BE2C (cell line): ENCODE measurements at places on chromosomes 6 and 20.

- no peak for DNase-seq
Observed at GRCh38 chr6:1659816-1660215, 50.1 kb downstream of the FOXC1 start.

DNA sequence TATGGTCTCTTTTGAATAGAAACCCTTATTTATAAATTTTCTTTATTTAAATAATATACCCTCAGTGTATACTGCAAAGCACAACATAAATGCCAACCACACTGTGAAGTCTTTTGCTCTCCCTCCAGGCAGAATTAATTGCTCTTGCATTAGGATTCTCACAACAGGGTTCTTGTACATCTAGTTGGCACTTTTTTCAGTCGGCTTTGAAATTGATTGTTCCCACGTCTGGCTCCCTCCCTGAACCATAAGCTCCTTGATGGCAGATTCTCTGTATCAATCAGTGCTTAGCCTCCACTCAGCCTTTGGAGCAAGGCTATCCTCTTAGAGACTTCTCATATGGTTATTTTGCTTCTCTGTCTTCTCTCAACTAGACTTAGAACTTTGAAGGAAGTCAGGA, 288.0 kb upstream of the POU3F2 start:
- DNase-seq, result no peak

GRCh38 chr6:74409447-74409846, 713.4 kb downstream of the CD109 start:
- no peak for DNase-seq

DNA sequence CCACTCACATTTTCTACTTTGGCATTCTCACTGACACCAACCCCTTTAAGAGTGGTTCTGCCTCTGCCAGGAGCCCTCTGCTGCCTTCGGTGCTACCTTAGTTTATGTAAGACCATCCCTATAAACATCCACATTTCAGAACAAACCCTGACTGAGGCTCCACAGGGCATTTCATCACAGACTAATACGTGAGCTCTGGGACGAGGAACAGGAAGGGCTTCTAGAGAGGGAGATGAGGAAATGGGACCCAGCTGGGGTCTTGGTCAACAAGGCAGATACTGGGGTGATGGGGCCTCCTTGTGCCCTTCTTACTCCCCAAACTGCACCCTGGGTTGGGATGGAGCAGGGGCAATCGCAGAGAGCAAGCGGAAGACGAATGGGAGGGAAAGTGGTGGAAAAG, 86.5 kb upstream of the FYN start:
- no peak for DNase-seq

DNA sequence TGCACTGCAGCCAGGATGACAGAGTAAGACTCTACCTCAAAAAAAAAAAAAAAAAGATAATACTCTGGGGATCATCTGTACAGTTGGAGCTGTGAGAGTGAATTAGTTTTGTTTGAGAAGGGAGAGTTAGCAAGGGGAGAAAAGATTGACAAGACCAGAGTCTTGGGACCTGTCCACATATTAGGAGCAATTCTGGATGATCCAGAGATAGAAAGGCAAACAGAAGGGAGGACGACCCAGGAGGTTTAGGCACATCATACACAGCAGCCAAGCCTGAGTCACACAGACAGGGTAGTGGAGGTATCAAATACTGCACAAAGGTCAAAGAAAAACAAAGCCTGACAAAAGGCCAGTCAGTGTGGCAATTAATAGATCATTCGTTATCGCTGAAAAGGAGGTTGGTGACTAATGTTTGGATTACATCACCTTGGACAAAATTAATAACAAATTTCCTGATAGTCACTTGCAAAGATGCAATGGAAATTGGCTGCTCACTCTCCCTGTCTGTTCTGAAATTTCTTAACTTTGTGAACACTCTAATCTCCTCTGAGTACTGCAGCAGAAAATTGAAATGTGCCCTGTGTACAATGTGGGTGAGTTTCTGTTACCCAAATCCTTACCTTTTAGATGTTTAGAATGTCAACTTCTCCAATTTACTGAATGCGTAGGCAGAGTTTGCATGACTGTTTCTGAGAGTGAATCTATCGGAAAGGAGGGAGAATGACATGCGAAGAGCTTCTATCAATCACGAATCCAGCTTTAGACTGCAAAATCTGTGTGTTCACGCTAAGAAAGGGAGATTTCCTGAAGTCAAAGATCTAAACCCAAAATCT, 105.4 kb downstream of the TSHZ2 start:
- DNase-seq, result no peak

- DNase-seq, result no peak
Observed at GRCh38 chr6:30260036-30260504, 46.9 kb upstream of the TRIM26 start.

DNA sequence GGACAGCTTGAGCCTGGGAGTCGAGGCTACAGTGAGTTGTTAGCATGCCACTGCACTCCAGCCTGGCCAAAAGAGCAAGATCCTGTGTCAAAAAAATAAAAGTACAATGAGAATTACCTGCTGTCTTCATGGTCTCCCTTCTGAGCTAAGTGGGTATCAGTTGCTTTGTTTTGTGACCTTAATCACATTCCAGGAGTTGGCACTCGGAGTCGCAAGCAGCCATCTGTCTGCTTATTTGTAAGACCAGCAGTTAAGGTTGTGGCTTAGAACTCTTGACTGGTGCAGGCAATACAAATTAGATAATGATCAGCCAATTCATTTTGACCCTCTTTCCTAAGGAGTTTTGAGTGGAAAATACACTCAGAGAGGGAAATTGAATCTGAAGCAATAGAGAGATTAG, 114.0 kb downstream of the MYO6 start:
- DNase-seq, result no peak

GRCh38 chr6:90294989-90295853, 1.4 kb downstream of the BACH2 start:
- peak; percentile 13 for DNase-seq

DNA sequence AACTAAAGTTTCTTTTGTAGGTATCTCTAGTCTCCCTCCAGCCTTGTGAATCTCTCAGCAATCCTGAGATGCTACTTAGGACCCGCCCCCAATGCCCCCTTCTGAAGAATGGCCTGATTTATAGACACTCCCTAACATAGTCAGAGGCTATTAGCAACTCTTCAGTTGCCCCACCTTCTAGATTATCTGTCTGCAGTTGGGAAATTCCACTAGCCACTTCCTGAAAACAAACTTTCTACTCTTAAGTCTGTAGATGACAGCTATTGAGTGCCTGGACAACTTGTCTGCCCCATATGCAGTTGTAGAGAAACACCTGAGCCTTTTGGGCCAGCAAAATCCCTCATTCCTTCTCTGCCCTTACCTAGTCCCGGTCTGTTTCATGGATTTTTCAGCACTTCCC, 188.2 kb upstream of the PREP start:
- no peak for DNase-seq

DNA sequence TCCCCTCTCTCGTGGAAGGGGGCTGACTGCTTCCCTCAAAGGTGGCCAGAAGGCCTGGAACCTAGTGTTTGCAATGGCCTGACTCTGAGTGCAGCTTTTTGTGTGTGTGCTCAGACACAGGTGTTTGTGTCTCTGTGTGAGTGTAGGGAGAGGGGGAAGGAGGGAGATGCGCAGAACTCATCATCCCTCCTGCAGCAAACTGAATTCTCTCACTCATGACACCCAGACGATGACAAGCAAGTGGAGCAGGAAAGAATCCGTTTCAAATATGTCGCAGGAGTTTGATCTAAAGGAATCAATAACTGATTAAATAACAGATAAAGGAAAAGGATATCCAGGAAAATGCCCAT, 101.4 kb downstream of the TNFAIP3 start:
- DNase-seq, result no peak

GRCh38 chr6:149095842-149096241, 221.7 kb upstream of the TAB2 start:
- DNase-seq, result no peak

DNA sequence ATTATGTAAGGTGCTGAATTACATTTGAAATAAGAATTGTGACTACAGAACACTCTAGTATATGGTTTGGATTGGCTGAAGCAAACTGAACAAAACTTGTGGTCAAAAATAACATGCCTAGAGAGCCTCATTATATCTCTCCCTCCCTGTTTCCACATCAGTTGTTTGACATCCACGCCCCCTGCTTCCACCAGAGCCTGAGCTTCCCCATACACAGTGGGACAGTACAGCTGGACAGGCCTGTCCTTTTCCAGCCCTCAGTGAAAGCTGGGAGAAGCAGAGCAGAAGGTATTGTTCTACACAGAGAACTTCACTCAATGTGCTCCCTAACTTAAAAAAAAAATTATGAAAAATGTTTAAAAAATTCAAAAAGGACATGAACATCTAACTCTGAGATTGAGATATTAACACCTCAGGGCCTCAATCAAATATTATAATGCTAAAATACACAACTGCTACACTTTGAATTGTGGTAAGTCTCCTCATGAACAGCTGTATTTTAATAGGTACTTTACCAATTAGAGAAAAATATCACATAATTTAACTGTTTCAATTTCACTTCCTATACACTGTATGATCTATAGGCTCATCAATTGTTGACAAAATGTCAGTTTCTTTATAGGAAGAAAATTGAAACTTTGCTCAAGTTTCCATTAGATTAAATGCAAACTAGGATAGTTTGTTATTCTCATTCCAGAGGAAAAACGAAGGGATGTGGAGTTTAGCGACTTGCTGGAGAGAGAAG, 44.9 kb upstream of the SCML4 start:
- no peak for DNase-seq

DNA sequence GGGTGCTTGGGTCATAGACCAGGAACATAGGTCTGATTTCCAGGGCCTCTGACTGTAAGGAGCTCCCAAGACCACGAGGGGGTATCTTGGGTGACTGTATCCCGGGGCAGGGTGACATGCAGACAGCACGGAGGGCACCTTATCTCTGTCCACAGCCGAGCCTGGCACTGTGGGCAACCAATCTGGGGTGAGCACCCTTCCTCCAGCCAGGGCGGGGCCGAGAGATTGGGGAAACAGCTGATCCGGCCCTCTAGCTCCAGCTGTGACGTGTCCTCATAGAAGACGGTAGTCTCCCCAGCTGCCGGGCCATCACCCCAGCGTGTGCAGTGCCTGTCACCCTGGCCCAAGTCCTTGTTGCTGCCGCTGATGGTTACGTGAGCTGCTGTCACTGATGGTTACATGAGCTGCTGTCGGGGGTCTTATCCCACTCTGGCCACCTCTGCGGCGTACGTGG, 139.6 kb upstream of the RNF24 start:
- peak; percentile 25 for DNase-seq

DNA sequence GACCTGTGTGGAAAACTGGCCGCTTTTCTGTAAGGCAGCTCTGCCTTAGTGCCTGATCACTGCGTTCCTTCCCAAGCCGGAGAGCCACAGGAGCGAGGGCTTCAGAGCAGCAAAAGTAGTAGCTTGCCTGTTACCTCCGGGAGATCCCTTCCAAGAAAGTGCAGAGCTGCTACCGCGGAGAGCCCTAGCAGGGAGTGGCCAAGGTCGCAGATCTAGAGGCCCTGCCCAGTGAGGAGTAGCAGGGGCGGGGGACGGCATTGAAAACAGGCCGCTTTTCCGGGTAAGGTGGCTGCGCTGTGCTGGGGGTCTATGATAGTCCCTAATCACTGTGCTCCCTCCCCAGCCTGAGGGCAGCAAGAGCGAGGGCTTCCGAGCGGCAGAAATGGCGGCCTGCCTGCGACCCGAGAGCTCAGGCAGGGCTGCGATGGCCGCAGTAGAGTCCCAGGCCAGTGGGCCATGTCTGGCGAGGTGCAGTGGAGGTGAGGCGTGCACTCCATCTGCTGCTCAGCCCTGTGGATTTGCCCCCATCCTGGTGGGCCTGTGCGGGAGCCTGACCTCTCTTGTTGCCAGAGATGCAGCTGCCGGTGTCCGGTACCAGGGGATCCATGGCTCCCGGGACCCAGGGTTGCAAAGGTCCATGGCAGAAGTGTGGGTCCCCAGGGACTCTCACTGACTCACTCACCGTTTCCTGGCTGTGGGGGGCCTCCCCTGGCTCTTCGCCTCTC, 67.3 kb downstream of the KLHL32 start:
- DNase-seq, result no peak

GRCh38 chr6:26224940-26225847, 138.0 kb downstream of the HFE start:
- no peak for DNase-seq

GRCh38 chr6:15326067-15326614, 80.3 kb downstream of the JARID2 start:
- no peak for DNase-seq

DNA sequence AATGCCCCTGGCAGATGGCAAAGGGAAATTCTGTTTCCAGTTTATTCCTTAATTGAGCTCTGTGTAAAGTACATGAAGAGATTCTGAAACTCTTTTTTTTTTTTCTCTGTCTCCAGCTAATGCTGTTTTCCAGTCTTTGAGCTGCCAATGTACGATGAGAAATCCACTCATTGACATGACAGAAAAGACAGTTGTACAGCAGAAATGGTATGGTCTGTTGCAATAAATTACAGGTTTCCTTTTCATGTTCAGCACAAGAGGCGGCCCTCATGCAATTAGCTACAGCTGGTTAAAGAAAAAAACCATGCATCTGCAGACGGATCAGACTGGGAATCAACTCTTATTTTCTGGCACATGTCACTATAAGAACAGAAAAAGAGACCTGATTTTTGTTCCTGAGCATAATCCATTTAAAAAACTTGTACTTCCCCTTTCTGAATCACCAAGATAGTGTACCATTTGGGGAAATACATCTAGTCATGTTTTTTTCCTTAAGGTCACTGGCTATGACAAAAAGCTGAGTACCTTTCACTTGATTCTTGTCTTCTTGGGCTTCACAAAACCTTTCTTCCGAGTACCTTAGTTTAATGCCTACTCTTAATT, 289.8 kb upstream of the PREP start:
- no peak for DNase-seq

GRCh38 chr6:33905071-33905609, 101.3 kb upstream of the MLN start:
- DNase-seq, result no peak

DNA sequence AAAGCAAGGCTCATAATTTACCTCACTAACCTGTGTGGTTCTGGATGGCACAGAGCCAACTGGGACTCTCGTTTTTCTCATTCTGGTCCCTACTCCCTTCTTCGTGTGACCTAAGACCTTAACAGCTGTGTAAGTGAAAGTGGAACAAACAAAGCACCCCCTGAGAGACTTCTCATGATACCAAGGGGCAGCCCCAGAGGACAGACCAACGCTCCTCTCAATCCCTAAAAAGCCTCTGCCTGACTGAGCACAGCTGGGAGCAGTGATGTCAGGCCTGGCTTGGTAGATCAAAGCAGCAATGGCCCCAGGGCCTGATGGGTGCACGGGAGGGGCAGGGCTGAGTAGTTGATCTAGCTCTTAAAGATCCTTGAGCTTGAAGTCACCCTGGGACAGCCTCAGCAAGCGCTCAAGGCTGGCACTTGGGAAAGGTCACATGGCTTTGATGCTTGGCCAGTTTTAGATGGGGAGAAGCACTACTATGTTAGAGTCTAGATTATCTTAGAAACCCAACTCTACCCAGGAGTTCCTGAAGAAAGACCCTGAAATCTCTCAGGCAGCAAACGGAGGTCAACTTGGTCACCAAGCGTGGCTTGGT, 16.2 kb upstream of the TGM2 start:
- peak; percentile 54 for DNase-seq
